Activated CD4-positive, CD25-positive, alpha-beta regulatory T cell treated with anti-CD3 and anti-CD28 coated beads, Interleukin-2, amount 50 U/mL, for 72 hours (primary cell): ENCODE measurements at places on chromosomes 13 and 19.

GRCh38 chr13:99226513-99226912 is 25.9 kb downstream of the UBAC2 start:
- no peak for DNase-seq

DNA sequence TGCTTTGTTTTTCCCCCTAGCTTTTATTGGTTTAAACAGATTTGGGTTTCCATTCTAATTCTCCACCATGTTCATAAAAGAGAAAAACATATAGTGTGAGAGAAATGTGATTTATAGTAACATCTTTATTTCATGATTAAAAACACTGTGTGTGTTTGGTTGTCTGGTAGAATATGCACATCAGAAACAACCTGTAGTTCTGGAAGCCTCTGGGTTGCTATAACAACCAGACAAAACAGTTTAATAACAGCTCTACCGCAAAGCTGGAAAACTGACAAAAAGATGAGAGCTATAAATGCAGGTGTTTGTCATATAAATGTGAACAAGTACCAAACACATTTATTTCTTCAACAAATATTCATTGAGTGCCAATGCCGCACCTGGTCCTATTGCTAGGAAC is 9.8 kb downstream of the KBTBD6 start:
- no peak for DNase-seq

DNA sequence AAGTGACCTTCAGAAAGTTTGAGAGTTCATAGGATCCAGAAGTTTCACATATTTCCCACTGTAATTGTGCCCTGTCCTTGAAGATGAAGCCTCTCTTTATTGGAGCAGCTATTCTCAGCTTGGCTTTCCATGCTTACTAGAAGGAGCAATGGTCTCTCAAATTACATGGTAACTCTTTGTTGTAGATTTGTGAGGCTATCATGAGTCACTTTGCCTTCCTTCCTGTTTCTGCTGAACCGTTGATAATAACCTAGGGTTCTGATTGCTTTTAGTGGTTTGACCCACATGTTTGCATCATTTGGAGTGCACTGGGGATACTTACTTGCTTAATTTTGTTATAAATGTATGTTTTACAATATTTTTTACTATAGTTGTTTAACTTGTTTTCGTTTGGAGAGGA is 772.9 kb upstream of the SLITRK6 start:
- no peak for DNase-seq

DNA sequence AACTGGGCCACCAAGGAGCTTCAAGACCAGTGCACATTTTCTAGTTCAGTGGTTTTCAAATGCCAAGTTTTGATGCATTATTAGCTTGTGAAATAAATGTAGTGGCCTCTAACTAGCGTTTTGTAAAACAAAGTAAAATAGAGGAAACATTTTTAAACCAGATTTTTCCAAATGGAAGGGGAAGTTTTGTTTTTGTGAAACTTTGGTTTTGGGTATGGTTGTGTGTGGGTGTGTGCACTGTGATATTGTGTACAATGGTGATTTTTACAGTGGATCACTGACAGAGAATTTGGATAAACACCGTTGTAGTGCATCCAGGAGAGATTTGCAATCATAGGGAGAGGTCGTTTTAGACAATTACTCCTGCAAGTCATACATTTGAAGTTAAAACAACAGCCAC is 108.9 kb downstream of the SLC7A1 start:
- DNase-seq: no peak

DNA sequence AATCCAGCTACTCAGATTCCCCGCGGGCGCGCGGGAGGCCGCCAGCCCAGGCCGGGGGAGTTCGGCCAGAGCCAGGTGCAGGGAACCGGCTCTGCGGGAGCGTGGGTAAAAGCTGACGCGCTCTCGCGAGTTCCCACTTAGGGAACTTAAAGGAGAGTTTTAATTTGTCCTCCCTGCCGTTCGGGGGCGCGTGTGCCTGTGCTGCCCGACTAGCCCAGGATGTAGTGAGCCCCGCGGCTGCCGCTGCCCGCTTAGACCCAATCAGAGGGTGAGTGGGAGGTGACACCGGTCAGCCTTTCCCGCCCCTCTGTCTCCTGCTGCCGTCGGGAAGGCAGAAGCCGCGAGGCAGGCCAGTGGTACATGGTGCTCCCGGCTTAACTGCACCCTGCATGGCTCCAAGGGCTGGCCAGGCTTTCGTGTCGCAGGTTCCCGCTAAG is 36.0 kb upstream of the NEK3 start:
- peak; percentile 52 for DNase-seq

- DNase-seq: no peak
Measured at GRCh38 chr13:107427536-107427935, 787.8 kb downstream of the LIG4 start.

GRCh38 chr13:26968431-26969341 is 202.9 kb downstream of the USP12 start:
- DNase-seq: no peak

DNA sequence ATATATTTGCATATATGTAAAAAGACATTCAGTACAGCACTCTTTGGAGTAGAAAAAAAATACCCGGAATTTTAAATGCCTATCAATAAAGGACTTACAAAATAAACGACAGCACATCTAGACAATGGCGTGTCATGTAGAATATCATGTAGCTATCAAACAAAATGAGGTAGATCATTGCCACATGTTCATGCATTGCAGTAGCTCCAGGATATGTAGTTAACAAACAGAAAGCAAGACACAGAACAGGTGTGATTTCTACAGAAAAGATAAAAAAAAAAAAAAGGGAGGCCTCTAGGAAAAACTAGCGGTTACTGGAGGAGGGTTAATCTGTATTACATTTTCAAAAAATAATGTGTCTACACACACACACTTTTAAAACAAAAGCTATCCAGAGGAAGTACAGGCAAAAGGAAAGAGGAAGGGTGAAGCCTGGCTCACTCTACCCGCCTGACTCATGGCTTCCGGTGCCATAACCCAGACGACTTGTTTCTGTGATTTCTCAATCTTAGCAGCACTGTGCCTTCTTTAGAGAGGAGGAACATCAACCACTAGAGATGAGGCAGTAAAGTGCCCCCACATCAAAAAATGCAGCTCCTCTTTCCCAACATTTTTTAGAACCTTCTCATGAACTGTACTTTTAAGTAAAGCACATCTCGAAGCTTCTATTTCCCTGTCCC is 6.9 kb downstream of the KCTD12 start:
- peak; percentile 41 for DNase-seq

DNA sequence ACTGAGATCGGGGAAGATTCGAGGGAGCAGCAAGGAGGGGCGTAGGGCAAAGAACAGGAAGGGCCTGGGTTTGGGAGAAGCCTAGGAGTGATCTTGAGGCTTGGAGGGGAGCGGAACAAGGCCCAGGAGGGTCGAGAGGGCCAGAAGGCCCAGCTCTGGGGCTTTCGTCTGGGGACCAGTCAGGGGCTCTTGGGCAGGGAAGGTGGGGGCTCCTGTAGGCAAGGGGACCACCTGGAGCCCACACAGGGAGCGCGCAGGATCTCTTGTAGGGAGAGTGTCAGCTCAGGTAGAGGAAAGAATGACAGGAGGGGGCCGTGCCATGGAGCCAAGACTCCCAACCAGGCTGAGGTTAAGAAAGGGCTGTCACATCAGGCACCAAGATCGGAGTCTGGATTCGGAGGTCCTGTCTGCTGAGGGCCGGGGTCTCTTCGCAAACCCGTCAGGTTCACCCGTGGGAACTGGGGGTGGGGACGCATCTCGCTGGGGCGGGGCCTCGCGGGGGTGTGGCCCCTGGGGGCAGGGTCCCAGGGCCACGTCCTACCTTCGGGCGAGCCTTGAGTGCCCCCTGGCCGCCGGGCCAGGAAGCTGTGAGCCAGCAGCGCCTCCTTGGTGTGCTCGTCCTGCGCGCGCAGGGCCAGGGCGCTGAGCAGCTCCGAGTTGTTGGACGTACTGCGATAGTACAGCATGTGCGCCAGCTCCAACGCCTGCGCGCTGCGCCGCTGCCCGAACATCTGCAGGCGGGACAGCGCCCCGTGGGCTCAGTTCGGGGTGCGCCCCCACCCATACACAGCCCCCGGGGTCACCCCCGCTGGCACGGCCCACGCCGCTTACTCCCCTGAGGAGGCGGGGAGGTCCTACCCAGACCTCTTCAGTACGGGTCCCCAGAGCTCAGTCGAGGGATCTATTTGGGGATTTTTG is 8.4 kb downstream of the EMP3 start:
- peak; percentile 92 for DNase-seq

DNA sequence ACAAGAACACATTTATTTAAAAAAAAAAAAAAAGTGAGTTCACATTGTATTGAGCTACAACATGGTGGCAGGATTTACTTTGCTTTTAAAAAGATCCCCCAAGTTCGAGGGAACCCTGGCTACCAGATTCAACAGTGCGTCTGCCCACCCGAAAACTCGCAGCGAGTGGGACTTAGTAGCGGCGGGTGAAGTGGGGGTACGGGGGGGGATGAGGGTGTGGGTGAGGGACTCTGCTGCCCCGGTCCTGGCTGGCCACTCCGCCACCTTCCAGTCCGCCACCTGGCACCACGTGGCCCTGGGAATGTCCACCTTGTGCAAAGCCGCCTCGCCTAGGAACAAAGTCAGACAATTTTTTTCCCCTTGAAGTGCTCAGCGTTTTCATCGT is 19.3 kb upstream of the TINCR start:
- DNase-seq: no peak

DNA sequence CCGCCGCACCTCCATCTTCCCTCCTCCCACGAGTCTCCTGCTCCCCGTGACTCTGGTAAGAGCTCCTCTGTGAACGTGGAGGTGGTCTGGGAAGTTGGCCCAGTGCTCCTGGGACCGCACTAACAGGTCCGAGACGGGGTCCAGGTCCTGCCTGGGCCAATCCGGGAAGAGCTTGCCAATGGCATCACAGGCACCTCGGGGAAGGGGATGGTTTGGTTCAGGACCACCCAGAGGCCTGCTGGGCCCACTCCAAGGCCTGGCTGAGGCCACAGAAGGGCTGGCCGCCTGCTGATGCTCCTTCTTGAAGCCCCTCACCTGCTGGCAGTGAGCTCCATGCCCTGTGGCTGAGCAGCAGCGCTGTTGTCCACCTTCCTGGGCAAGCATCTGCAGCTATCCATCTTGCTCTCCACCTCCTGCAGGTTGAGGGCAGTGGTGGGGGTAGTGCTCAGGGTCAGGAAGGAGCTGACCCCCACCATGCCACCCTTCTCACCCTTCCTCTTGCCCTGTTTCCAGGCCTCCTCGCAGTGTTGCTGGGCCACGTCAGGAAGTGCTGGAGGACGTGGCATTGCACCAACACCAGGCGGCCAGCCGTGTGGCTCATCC is 41.2 kb upstream of the TPM4 start:
- DNase-seq: no peak

DNA sequence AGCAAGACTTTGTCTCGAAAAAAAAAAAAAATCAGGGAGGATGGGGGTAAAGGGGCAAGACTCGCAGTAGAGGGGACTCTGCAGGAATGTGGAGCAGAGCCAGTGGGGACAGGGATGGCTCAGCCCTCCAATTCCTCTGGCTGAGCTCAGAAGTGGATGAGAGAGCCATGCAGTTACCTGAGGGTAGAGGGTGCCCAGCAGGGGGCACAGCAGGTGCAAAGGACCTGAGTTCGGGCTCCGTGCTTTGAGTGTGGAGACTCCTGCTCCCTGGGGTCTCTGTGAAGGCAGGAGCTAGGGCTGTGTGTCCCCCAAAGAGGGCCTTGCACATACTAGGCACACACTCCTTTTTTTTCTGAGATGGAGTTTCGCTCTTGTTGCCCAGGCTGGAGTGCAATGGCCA is 7.7 kb downstream of the DOCK6 start:
- no peak for DNase-seq

DNA sequence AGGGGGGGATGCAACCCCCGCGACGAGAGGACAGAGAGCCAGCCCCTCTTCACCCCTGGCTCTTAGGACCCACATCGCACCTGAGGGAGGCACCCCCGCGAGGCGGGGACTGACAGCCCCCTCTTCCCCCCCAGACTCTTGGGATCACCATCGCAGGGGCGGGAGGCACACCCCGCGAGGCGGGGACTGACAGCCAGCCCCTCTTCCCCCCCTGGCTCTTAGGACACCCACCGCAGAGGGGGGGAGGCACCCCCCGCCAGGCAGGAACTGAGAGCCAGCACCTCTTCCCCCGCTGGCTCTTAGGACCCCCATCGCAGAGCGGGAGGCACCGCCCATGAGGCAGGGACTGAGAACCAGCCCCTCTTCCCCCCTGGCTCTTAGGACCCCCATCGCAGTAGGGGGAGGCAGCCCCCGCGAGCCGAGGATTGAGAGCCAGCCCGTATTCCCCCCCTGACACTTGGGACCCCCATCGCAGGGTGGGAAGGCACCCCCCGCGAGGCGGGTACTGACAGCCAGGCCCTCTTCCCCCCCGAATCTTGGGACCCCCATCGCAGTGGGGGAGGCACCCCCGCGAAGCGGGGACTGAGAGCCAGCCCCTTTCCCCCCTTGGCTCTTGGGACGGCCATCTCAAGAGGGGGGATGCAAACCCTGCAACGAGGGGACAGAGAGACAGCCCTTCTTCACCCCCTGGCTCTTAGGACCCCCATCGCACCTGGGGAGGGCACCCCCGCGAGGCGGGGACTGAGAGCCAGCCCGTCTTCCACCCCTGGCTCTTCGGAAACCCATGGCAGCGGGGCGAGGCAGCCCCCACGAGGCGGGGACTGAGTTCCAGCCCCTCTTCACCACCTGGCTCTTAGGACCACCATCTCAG is 2425.1 kb upstream of the PCDH20 start:
- no peak for DNase-seq

- no peak for DNase-seq
Measured at GRCh38 chr13:94712812-94713560, 641 bp upstream of the SOX21 start.

DNA sequence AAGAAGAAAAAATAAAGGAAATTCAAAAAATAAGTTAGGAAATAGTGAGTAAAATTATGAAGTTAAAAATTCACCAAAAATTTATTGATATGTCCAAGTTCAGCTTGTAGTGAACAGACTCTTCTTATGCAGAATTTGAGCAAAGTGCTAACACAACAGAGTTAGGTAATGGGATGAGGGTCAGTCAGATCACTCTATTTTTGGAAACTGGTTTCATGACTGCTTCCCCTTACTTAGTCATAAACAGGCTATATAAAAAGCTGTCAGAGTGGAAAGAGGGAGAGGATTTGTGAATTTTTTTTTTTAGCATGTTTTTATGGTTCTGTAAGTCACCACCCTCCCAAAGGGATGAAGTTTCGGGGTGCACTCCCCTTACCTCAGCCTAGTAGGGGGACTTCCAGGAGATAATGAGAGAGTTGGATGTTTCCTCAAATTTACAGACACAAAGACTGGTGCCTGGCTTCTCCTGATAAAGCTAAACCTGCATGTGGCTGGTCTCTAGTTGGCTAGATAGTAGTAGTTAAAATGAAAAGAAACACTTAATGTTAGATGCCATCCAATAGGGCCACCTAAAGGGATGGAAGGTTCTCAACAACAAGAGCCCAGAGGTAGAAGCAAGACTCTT is 4.5 kb downstream of the CPB2 start:
- DNase-seq: no peak

DNA sequence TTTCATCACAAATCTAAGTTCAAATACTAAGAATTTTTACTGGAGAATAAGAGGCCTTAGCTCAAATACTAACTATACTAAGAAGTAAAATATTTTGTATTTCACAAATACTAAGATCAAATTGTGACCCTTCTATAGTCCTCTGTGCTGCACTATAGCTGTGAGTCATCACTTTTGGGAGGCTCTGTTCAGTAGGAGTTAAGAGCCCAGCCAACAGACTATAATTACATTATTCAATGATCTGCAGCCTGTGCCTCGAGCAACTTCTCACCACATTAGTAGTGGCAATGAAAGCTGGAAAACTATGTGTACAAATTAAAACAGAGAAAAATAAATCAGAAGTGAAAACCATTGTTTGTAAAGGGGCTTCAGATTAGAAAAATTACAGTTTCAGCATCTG is 147.3 kb upstream of the GPC6 start:
- no peak for DNase-seq
